Stimulated activated CD8-positive, alpha-beta memory T cell treated with anti-CD3 and anti-CD28 coated beads, Interleukin-7, amount 100 ng/mL, for 24 hours (primary cell): ENCODE measurements at places on chromosomes 12 and 14.

DNA sequence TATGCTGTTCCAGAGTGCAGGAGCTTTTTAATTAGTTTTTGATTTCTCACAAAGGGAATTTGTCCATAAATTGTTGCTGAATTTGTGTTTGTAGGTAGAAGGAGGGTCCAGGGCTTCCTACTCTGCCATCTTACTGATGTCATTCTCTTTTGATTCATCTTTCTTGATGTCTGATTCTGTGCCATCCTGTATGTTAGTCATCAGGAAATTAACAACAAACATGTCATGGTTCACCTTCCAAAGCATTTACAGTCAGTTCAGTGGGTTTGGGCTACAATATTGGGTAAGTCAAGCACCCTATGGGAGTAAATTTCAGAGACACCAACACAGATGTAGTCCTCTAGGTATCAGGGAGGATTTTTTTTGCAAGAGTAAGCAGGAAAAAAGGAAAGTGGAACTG is 135.2 kb upstream of the SLC38A2 start:
- DNase-seq = no peak

GRCh38 chr12:26338586-26339572 is 143.5 kb downstream of the SSPN start:
- no peak for DNase-seq

DNA sequence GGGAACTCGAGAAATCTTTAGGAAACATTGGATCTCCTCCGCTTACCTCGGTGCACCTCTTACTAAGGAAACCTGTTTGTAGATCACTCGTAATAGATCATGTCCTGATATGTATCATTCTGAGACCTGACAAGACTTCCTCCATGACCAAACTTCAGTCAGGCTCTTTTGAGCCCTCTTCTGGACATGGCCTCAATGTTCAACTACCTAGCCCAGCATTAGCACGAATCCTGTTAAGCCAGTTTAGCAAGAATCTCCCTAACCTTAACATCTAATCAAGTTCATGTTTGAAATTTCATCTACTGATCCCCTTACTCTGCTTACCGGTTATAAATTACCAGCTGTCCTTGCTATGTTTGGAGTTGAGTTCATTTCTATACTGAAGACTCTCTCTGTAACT is 713.9 kb upstream of the USP15 start:
- no peak for DNase-seq

GRCh38 chr14:21729703-21730233 is 56.1 kb upstream of the OR4E1 start:
- DNase-seq = no peak

GRCh38 chr12:62123721-62124203 is 136.4 kb upstream of the USP15 start:
- no peak for DNase-seq

DNA sequence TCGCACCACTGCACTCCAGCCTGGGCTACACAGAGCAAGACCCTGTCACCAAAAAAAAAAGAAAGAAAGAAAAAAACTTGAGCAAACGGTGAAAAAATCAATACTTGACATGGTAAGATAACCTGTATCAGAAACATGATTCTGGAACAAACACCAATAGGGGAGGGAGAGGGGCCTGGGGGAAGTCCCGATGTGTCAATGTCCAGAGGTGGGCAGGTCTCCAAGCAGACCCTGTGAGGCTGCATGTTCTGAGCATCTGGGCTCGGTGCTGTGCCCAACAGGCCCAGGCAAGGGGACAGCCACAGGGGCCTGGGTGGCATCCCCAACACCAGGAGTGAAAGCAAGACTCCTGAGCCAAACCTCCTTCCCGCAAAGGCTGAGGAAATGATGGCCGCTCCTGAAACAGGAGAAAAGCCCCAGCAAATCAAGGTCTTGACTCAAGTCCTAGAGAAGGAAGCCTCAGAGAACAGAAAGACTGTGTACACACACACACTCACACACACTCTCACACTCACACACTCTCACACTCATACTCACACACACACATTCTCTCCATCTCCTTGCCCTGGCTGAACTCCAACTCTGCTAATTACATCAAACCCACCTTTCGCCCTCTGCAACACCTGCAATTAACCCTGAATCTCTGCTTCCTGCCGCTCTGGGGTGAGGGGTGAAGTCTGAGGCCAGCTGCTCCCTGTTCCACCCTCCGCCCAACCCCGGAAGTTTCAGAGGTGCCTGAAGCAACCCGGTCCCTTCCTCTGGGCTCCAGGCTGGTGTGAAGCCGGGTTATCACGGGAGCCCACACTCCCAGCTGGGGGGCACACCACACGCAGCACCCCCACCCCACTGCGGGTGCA is 20.4 kb downstream of the CCDC88C start:
- DNase-seq = no peak

GRCh38 chr14:81005540-81006228 is 50.3 kb downstream of the TSHR start:
- DNase-seq = no peak

DNA sequence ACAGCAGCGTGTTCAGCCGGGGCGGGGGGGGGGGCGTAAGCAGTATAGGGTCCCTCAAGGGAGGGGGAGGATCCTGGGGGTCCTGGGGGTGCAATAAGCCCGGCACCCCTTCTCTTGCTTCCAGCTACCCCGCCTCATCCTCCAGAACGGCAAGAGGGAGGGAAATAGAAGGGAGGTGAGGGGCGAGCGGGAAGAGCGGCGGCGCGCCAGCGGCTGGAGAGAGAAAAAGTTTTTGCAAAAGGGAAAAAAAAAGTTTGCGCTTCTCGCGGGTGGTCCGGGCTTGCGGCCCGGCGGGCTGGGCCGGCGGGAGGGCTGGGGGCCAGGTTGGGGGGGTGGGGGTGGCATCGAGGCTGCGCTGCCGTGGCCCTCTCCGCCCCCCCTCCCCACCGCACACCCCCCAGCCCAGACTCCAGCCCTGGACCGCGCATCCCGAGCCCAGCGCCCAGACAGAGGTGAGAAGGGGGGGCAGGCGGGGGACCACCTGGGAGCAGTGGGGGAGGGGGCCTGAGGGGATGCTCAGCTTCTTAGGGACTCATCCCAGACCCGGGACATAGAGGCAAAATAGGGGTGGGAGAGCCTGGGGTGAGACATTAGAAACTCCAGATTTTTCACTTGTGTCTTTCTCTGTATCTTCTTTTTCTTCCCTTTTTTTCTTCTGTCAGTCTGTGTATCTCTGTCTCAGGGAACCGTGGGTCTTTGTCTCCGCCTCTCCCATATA is at the start of gene GLI1:
TSS of gene GLI1 (plus strand) at position 36 of the 718 bp plus-strand sequence. CDS start 3,907 bp downstream, outside the sequence.
- DNase-seq = no peak

GRCh38 chr12:69987579-69988091 is 162.6 kb downstream of the MYRFL start:
- DNase-seq = no peak

- DNase-seq = no peak
Measured at GRCh38 chr12:86148612-86149011, 107.6 kb downstream of the MGAT4C start.

- DNase-seq = no peak
Measured at GRCh38 chr14:58216544-58216943, 16.6 kb downstream of the ACTR10 start.

GRCh38 chr14:95125221-95125620 is 32.1 kb downstream of the DICER1 start:
- DNase-seq = no peak

DNA sequence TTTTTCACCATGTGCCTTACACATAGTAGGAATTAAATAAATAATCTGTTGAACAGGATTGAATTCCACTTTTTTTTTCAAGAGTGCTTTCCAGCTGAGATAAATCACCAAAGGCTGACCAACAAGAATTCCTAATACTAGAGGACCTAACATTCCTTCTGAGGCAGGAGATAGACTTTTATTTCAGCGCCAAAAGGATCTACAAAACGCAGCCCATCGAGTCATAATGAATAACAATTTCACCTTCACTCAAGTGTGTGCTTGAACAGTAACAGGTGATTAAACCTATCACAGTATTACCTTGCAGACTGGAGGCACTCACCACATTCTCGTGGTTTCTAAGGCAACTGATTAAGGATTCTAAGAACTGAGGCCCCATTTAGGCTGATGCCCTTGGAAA is 224.3 kb upstream of the ATP2B1 start:
- no peak for DNase-seq

DNA sequence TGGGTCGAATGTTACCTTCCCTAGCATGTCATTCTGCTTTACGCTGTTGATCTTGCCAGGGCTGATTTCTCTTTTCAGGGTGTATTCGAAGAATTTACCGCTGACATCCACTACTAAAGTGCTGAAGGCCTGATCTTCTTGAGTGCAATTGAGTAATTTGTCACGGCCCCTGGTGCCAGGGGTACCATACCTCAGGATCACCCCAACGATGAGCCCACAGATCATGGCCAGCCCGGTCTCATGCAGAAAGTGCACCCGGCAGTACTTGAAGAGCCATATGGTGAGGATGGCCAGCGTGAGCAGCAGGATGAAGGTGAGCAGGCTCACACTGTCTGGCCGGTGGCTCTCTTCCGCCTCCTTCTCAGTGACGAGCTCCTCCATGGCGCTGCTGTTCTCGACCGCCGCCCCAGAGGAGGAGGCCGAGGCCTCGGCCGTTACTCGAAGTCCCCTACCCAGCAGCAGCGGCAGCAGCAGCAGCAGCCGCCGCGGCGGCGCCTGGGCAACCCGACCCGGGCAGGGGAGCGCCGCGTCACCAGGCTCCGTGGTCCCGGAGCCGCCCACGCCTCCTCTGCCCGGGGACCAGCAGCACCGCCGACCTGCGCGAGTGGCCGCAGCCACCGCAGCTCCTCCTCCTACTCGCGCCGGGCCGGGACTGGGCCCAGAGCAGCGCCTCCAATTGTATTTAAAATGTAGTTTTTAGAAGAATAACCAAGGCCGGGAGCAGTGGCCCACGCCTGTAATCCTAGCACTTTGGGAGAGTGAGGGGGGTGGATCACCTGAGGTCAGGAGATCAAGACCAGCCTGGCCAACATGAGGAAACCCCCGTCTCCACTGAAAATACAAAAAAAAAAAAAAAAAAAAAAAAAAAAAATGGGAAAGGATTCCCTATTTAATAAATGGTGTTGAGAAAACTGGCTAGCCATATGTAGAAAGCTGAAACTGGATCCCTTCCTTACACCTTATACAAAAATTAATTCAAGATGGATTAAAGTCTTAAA is 58.5 kb upstream of the TMPO start:
- no peak for DNase-seq

- DNase-seq = no peak
Measured at GRCh38 chr12:52925717-52926595, 21.1 kb upstream of the KRT8 start.

DNA sequence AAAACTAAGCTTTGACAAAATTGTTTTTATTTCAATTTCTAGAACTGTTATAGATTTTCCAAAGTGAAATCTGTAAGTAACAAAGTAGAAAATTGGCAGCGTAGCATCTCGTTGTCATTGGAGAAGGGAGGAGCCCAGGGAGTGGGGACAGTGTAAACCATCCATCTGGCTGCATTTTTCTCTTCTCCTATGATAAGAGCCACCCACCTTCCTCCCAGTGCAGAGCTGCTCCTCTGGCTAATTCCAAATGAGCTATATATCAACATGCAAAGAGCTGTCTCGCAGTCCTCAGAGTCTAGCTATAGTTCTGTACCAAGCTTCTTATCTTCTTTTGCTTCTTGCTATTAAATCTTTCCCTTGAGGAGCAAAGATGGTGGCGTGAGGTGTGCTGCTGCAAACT is 56.6 kb downstream of the SCN8A start:
- DNase-seq = no peak

DNA sequence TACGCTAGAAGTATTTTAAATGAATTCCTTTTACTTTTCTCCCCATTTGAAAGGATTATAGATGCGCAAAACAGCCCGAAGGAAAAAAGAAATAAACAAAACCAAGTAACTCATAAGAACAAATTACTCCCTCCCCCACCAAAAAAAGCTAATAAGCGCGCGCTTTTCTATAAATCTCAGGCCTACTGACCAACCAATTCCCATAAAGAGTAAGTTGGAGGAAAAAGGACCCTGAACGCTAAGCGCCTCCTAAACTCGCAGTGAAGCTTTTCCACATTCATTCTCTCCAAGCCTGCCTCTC is 588 bp downstream of the MBIP start:
- no peak for DNase-seq

- no peak for DNase-seq
Measured at GRCh38 chr14:86570371-86570770, 1040.4 kb downstream of the FLRT2 start.

DNA sequence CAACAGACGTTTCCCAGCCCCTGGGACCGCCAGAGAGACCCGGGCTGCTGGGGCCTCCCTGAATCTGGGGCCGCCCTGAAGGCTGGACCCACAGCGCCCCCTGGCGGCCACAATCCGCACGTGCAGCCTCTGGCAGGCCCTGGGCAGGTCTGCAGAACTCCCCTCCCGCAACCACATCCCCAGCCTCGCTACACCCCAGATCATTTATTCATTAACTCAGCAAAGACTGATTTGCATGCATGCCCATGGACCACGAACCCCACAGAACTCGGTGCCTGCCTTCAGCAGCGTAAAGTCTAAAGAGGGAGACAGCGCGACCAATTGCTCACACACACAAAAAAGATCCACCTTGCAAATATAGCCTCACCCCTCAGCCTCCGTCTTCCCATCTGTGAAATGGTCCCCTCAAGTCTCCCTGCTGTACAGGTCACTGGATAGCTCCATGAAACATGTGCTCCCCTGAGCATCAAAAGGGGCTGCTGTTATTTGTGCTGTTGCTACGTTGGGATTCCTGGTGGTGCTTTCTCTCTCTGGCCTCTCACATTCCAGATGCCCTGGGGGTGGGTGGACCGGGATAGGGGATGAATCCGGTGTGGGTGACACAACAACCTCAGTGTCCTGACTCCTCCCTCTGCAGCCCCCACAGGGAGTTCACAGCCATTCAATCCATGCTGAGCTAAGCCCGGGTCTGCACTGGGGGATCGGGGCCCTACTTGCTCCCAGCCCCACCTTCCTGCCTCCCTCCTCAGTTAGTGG is 96.4 kb downstream of the SCARB1 start:
- peak; percentile 70 for DNase-seq

GRCh38 chr12:91098461-91098860 is 12.8 kb downstream of the LUM start:
- no peak for DNase-seq

DNA sequence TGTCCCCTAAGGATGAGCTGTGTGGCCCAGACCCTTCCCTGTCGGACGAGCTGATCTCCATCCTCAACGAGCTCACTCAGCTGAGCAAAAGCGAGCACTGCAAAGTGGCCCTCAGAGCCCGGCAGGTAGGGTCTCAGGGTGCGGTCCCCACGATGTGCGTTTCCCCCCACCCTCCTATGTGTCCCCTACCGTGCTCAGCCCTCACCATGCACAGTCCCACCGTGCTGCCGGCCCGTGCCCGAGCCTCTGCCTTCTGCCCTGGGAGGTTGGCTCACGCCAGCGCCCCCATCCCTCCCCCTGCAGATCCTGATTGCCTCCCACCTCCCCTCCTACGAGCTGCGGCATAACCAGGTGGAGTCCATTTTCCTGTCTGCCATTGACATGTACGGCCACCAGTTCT is 86.6 kb downstream of the FOXN4 start:
- DNase-seq = no peak

- no peak for DNase-seq
Measured at GRCh38 chr12:94434171-94434570, 25.5 kb downstream of the CEP83 start.

- DNase-seq = no peak
Measured at GRCh38 chr12:128807161-128807724, 16.5 kb downstream of the SLC15A4 start.
